Breast epithelium (tissue), 4 donors: ENCODE measurements at places on chromosomes 5 and 9.

GRCh38 chr5:40401284-40402006 lies 278.3 kb upstream of the PTGER4 start:
- no peak for DNase-seq

DNA sequence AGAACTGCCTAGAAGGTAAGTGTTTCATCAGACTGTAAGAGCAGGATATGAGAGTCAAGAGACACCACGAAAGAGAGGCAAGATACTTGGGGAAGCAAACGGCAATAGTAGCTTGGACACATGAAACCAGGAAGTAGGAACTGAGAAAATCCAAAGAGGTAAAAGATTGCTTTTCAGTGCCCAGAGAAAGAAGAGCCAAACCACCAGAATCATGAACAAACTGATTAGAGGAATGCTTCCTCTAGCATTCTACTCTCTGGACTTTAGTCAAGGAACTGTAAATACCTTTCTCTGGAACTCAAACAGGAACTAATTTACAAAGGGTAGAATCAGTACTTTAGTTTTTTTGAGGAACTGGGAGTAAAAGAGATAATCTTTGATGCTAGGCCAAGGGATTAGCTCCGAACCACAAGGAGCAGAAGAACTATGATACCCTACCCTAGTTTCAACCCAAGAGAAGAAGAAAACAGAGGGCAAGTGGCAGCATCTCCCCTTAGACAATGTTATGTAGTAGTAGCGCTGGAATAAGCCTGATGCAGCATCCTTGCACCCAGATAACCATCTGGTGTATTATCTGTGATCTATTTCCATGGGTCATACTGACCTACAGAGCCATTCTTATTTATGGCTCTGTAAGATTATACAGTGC lies 41.3 kb downstream of the EFCAB9 start:
- DNase-seq, result no peak

DNA sequence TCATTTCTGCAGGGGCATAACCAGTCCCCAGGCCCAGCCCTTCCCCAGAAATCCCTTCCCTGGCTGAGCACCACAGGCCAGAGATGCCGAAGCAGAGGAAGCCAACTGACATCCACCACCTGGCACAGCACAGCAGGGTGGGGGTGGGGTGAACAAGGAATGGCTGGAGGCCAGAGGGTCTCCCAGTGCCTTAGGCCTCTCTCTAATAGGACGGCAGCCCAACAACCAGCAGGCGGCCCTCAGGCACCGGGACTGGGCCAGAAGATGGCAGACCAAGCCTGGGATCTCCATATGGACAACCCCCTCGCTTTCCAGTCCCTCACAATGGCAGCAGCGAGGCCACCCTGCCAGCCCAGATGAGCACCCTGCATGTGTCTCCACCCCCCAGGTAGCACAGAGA lies 13.2 kb downstream of the PDLIM4 start:
- DNase-seq, result no peak

GRCh38 chr5:177419046-177419445 lies 7.4 kb upstream of the GRK6 start:
- DNase-seq, result no peak

- DNase-seq, result no peak
These were observed 122.7 kb upstream of the RASEF start for GRCh38 chr9:83185488-83186154.

DNA sequence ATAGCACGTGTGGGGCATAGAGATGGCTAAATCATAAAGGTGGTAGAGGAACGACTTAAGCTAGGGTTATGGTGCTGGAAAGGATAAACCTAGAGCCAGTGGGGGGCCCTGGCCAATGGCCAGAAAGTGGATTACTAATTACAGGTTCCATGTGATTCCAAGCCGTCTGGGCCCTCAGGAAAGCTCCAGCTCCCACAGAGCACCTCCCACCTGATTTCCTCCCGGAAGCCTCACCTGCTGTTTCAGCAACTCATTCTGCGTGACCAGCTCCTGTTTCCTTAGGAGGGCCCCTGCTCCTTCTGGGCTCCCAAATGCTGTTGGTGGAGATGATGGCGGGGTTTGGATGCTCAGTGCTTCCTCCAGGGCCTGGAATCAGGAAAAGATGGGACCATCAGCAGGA lies 16.2 kb downstream of the GPX3 start:
- no peak for DNase-seq

DNA sequence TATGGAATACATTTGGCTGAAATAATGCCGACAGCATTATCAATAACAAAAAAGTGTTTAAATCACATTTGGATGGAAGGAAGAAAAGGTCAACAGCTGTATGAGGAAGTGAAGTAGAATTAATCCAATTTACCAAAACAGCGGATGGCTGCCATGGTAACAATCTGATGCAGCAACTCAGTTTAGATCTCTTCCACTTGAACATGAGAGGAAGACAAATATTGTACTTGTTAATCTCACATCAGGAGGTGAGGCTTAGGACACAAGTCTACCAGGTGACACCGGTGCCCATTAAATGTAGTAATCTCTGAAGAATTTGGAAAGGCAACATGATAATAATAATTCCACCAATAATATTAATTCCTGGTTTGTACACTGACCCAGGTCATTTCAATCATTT lies 2.4 kb downstream of the RASEF start:
- peak; percentile 72 for DNase-seq

DNA sequence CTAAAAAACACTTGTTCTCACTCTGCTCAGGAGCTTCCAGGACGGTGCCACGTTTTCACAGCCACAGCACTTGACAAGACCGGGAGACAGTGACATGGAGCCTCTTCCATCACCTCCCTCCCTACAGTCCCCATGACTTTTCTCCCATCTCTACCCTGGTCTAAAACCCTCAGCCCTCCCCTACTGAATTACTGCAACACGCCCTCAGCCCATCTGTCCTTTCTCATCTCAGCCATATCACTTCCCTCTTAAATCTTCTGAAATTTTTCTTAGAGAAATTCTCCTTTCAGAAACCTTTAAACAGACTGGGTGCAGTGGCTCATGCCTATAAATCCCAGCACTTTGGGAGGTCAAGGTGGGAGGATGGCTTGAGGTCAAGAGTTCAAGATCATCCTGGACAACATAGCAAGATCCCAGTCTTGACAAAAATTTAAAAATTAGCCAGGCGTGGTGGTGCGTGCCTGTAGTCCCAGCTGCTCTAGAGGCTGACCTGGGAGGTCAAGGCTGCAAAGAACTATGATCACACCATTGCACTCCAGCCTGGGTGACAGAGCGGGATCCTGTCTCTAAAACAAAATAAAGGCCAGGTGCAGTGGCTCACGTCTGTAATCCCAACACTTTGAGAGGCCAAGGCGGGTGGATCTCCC lies 125.8 kb downstream of the MYO10 start:
- no peak for DNase-seq

- DNase-seq, result no peak
These were observed 28.5 kb upstream of the FANCC start for GRCh38 chr9:95346021-95346420.

DNA sequence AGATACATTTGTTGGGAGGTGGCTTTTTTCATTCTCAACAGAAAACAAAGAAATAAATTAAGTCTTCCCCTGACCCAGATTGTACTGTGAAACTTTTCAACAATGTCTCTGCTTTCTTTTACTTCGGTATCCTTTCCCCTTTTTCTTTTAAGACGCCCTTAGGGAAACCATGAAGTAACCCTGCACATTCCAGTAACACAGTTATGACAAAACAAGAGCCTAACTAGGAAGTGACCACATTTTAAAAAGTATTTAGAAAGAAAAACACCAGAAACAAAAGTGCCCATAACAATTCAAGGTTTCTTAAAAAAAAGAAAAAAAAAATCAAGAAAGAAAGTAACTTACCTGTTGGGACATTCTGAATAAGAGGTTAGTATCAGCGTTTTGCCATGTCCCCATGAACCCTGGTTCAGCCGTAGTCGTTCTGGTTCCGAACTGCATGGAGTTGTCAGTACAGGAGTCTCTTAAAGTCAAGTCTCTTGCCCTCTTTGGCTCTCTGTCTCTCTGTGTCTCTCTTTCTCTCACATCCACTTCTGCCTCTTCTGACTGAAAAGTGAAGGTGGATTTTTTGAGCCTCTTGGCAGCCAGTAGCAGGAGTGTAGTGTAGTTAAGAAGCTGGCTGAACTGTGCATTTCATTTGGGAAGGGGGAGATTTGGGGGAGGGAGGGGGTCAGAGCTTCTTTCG lies 142.9 kb downstream of the BNC2 start:
- DNase-seq, result no peak

DNA sequence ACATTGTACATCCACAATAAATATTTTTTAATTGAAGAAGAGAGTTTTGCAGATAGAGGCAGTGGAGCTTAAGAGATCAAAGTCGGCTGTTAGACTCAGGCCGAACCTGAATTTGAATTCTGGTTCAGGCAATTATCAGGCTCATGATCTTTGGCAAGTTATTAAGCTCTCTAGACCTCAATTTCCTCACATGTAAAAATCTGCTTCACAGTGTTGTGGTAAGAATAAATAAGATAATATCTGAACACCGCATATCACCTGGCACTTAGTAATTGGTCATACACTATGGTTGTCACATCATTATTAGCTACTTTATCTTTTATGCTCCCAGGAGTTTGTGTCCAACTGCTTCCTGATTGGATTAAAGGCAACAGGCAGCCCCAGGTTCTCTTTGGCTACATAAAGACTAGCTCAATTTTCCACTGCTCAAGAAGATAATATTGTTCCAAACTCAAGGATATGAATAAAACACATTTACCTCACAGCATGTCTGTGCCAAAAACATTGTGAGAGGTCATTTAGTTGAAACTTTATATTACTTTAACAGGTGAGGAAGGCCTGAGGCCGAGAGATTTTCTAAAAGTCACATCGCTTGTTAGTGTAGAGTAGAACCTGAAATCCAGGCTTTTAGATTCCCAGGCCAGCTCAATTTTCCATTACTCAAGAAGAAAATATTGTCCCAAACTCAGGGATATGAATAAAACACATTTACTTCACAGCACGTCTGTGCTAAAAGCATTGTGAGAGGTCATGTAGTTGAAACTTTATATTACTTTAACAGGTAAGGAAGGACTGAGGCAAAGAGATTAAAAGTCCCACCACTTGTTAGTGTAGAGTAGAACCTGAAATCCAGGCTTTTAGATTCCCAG lies 289.2 kb upstream of the PTGER4 start:
- DNase-seq, result no peak

- no peak for DNase-seq
These were observed 110.0 kb downstream of the COL5A1 start for GRCh38 chr9:134751622-134752021.
